Osteoblast (primary cell): ENCODE measurements at places on chromosomes 6 and 20.

DNA sequence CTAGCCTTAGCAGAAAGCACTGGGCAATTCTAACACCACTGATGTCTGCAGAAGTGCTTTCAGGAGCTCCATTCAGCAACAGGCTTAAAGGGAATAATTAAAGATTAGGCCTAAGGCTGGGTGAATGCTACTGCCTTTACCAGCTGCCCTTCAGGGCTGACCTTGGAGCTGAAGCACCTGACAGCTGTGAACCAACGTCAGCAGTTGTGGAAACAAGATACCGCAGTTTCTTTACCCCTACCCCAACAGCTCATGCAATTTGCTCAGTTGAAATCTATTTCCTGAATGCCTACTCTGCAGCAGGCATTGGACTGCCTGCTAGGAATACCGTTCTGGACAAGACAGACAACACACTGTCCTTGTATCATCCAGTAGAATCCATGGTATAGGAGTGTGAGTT lies 51.5 kb upstream of the ADTRP start:
- no peak for DNase-seq

GRCh38 chr6:134657343-134657742 lies 292.6 kb downstream of the ALDH8A1 start:
- DNase-seq: no peak

GRCh38 chr6:165178056-165178455 lies 131.3 kb downstream of the C6orf118 start:
- no peak for DNase-seq

DNA sequence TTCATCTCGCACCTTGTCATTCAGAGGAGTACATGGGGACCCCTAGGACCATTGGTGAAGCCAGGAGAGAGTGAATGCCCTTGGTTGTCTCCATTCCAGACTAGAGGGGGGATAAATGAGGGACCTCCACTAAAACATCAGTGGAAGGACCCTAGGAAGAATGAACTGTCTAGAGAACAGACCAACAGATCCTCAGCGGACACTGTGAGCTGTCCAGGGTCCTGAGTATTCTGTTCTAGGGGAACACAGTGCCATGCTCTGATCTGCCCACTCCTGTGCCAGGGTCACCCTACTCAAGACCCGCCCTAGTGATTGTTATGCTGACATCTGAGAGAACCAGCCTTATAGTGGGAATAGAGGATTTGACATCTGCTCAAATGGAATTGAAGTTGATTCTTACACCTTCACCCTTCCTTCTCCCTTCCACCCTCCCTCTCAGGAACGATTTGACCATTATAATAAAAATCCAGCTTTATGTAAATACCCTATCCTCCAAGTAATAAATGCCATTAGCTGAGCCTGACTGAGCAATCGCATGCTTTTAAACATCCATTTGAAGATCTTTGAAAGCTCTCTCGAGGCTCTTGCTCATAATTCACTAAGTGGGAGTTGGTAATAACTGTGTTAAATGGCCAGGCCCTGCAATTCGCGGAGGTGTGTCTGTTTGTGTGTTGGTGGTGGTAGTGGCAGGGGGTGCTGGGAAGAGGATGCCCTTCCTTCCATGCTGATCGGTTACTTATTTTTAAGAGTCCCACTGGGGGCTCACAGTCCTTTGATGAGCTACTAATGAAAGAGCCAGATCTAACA lies 43.6 kb upstream of the SLC32A1 start:
- DNase-seq: no peak

DNA sequence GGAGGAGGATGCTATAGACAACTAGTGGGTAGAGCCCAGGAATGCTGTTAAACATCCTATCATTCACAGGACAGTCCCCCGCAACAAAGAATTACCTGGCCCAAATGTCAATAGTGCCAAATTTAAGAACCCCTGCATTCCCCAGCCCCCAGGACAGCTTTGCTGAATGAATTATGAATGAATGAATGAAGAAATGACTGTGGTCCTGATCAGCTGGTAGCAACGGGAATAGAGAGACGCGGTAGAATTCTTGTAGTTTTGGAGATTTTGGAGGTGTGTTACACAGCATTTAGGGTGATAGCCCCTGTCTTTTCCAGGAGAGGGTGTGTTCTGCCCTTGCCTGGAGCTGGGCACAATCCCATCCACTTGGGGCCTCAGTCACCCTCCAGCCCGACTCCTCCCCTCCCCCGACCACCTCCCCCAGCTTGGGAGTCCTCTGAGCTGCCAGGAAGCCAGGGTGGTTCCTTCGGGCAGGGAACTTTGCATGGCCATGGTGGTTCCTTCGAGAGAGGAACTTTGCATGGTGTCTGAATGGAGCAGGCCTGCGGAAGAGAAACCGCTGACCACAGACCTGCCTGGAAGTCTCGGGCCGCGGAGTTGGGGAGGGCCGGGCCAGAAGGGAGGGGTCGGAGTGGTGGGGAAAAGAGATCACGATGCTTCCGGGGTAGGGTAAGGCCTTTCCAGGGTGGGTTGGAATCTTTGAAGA lies 1.0 kb upstream of the HCK start:
- no peak for DNase-seq
